Chondrocyte (in vitro differentiated cells): ENCODE measurements at places on chromosomes 4 and X. TPM values are rescaled to one million over a fixed set of nuclear protein-coding genes. Genes with fewer than 3 reads are reported as not detected.

DNA sequence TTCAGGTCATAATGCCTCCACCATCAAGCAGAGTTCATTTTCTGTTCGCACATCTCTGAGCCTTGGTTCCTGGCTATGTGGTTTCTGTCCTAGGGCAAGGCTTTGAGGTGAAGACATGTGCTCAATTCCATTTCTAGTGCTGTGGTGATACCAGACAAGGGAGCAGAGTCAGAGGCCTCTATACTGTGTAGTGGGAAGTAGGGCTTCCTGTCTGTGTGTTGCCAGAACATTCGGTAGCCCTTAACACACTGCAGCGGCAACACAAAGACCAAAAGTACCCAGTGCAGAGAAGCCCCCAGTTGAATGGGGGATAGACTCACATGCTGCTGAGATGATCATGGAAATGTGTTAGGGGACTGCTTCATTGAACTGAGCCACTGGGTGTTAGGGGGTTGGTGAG is 56.4 kb downstream of the STARD8 start:
- no peak for DNase-seq

DNA sequence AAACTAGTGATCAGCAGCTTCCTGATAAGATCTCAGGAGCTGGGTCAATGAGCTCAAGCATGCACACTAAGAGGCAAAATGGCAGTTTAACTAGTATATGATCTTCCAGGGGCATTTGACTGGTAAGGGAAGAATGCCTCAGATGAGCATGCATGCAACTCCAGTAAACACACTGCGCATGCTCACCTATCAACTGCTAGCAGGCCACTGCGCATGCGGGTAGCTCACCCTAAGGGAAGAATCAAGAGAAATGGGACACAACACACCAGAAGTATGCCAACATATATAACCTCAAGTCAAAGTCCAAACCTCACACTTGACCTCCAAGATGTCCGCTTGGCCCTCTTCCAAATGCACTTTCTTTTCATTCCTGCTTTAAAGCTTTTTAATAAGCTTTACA is 1004.0 kb downstream of the ADGRL3 start:
- DNase-seq = no peak

DNA sequence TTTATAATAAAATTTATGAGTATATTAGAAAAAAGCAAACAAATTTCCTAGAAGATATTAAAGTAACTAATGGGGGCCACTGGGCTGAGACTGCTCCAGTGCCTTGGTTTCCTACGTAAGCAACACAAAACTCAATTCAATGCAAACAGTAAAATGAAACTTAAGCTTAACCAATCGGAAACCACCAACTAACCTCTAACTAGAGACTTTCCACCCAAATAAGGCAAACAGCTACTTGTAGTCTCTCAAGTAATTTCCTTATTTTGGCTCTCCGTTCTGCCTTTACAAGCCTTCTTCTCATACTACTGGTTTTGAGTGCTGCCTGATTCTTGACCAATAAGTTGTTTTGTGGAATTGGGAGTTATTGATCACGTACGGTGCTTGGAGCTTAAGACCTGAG is 167.3 kb upstream of the VEGFC start:
- DNase-seq = no peak

GRCh38 chr4:102598086-102598761 is 97.1 kb downstream of the NFKB1 start:
- DNase-seq = no peak

DNA sequence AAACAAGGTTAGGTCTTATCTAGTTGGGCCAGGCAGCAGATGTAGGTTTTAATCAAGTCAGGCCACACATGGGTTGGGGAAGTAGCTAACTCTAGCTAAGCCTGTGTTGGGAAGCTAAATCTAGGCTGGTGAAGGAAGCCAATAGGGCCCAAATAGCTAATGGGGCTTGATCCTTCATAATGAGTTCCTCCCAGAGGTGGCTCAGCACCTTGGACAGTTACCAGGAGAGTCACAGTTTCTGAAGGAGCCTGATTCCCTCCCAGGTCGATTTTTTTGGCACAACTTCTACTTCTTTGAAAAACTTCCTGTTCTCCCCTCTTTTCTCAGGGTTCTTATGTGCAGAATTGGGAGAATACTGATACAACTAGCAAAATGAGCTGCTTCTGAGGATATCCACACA is 242.5 kb upstream of the PRPS2 start:
- no peak for DNase-seq

DNA sequence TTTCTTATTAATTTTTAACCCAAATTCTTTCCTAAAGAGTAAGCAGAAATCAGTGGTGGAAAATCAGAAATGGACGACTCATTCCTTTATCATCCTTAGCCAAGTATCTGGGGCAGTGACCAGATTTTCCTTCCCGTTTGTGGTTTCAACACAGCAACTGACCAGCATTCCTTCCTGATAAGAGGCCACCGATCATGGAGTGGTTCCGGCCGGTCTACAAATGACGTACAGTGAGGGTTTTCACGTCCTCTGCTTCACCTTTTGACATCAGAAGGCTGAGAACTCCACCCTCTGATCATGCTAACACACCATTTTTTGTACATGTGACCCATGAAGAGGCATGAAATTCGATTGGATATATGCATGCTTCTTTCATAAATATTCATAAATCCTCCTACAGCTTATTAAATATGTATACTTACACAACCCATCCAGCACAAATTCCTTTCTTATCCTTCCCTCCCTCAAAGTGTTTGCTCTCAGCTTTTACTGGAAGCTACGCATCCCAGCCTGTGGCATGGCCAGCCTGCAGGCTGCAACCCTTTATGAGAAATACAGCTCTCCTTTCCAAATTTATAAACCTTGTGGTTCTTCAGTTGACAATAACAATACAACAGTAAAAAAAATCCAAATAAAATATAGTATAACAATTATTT is 173.0 kb upstream of the CASK start:
- no peak for DNase-seq

DNA sequence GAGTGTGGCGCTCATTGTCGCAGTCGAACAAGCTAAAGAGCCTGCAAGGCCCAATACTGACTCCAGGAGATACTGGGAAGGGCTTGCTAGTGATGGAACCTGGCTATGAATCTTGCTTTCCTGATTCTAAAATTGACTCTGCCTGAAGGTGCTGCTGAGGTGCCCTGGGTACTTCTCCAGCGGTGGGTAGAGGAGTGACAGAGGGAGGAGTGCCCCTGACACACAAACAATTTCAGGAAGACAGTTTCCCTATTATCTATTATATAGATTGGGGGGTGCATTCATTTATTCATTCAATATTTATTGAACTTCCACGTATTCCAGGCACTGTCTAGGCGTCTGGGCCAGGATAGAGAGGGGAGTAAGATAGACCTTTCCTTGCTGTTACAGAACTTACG is 339.2 kb upstream of the GATB start:
- DNase-seq = no peak

INPP4B gene
- total RNA-seq = 18.7 to 30.0 TPM (median 29.2 TPM) in 3 replicates

PNMA3 gene
- total RNA-seq = 0.12 to 0.67 TPM (median 0.67 TPM) in 3 replicates

FAM149A gene
- total RNA-seq = 5.4 to 7.1 TPM (median 5.8 TPM) in 3 replicates

LDB2 gene
- total RNA-seq = 1.5 to 6.3 TPM (median 2.0 TPM) in 3 replicates
